ENCODE measurements at places on chromosomes 11 and 22.

DNA sequence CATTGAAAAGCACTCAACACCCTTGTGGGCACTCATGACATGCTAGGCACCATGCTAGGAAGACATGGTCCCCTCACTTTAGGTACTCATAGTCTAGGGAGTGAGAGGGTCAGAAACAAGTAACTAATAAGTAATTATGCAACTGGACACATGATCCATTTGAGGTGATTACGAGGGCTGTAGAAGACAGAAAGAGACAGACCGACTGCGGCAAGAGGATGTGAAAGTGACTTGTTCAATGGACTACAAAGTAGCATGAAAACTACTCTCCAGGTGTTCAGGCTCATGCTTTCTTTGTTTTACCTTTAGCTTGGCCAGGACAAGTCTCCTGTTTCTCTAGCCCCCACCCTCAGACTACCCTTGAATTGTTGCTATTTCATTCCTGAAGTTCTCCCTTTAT, 310.8 kb upstream of the SORL1-AS1 start:
- no peak for DNase-seq
- H3K27ac ChIP-seq, result no peak overlapping the region
- no peaks in the 10 kb centered on the region for H3K36me3 ChIP-seq
- no peaks in the 10 kb centered on the region for H3K27me3 ChIP-seq
- H3K4me3 ChIP-seq, result no peak overlapping the region

DNA sequence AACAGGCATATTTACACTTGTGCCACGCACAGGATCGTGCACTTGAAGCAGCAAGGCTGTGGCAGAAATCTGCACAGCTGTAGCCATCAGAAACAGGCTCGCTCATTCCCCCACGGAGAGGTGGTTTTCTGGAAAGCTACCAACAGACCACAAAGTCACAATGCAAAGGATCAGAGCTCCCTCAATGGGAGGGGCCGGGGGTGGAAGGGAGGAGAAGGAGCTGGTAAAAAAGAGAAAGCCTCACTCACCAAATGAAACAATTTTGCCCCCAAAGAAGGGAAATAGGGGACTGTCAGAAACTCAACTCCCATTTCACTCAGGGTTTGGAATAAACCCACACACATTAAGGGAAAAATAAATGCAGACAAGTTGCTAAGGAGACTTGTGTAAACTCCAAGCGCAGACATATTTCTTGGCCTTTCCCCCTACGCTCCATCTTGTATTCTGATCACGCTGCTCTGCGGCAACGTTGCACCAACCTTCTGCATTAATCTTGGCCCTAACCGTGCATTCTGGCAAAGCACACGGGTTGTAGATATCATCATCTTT, 43.2 kb upstream of the BLID start:
- H3K27me3 ChIP-seq, result no peaks in the 10 kb centered on the region
- H3K4me3 ChIP-seq, result no peak overlapping the region
- H3K36me3 ChIP-seq, result no peaks in the 10 kb centered on the region

DNA sequence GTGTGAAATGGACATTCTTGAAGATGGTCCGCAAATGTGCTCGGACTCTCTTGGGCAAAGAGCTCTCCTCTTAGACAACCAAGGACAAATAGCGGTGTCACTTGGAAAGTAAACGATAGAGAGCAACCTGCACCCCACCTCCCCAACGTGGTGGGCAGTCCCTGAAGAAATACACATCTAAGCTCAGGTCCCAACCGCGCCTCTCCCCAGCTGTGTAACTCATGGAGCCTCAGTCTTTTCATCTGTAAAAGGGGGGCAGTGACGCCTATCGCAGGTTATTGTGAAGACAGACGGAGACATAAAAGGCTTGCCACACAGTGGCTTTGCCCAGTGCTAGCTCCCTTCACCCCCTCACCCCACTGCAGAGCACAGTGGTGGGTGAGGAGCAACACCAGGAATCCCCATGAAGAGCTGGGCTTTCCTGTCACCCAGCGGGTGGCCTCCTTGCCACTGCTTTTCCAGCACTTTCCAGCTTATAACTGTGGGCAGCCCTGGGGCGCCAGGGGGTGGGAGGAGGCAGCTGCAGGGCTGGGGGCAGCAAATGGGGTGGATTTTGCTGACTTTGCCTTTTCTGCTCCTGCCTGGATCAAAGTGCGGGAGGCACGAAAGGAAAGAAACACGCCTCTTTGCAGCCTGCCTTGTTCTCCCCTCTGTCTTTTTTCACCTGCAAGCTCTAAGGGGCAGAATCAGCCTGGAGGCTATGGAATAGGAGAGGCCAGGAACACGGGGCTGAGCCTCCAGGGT, 73.7 kb upstream of the TSPAN18 start:
- H3K4me3 ChIP-seq, result no peak overlapping the region
- no peak for DNase-seq
- no peak overlapping the region for H3K27ac ChIP-seq
- H3K4me1 ChIP-seq, result no peaks in the 10 kb centered on the region
- no peaks in the 10 kb centered on the region for H3K36me3 ChIP-seq

GRCh38 chr11:7050191-7050590, 29.9 kb downstream of the NLRP14 start:
- no peak overlapping the region for H3K27ac ChIP-seq
- H3K4me1 ChIP-seq, result no peaks in the 10 kb centered on the region
- H3K4me3 ChIP-seq, result no peak overlapping the region
- DNase-seq, result no peak
- H3K36me3 ChIP-seq, result no peaks in the 10 kb centered on the region

DNA sequence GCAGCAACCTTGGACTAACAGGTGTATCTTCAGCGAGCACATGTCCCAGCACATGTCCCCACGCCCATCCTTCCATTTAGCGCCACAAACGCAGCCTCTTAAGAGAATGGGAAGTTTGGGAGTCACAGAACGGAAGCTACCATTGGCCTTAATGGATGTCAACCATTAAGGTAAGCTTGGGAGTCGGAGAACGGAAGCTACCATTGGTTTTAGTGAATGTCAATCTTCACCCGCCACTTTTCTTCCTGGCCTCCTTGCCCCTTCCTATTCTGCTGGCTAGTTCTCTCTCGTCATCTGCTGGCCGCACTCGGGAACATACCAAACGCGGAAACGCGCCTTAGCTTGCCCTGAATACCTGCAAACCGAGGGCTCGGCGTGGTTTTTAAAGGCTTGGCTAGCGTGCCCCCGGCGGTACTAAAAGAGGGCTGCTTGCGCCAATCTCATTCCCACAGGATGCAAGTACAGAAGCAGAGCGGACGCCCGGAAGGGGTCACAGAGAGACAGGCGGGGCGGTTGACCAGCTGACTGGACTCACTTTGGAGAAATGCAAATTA, 24.3 kb downstream of the GLYATL1 start:
- H3K27me3 ChIP-seq, result no peaks in the 10 kb centered on the region
- no peaks in the 10 kb centered on the region for H3K36me3 ChIP-seq
- no peak overlapping the region for H3K4me3 ChIP-seq
- DNase-seq, result no peak
- H3K4me1 ChIP-seq, result no peaks in the 10 kb centered on the region

GRCh38 chr22:28710576-28711191, 30.9 kb downstream of the CHEK2 start:
- peaks cover 57% of the 10 kb centered on the region for H3K36me3 ChIP-seq
- no peaks in the 10 kb centered on the region for H3K27me3 ChIP-seq
- peaks cover 24% of the 10 kb centered on the region for H3K4me1 ChIP-seq
- H3K27ac ChIP-seq, result no peak overlapping the region
- no peak overlapping the region for H3K4me3 ChIP-seq
- no peak for DNase-seq

DNA sequence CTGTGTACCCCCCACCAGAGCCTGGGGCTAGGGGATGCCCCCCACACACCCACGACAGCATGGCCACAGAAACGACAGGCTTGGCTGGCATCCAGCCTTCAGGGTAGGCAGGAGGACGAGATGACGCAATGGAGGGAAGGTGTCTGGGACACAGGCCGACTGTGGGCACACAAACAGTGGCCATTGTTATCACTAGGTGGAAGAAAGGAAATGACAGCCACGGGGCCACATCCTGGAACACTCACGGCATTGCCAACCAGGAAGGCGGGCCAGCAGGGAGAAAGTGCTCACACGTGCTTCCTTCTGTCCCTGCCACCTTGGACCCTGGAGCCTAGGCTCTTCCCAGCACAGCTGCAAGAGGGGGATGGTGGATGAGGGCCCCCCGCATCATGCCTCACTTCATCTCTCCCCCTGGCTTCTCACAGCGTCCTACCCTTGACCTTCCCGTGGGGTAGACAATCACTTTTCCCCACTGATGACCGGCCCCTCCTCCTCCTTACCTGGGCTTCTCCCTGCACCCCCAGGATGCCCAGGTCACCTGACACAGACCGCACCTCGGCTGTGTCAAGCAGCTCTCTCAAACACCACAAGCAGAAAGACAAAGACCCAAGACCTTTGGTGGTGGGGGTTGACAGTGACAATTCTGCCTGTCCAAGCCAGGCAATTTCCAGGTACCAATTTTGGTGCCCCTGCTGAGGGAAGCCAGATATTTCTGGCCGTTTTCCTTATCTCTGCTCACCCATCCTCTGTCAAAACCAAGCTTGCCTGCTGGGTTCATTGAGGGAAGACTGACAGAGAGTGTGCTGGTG, 8.6 kb downstream of the PLA2G6 start:
- H3K36me3 ChIP-seq, result peaks cover 11% of the 10 kb centered on the region
- H3K4me1 ChIP-seq, result peaks cover 54% of the 10 kb centered on the region
- H3K27ac ChIP-seq, result peak overlapping the region; percentile 25
- DNase-seq, result peak; percentile 64
- no peak overlapping the region for H3K4me3 ChIP-seq
- H3K27me3 ChIP-seq, result no peaks in the 10 kb centered on the region

GRCh38 chr11:127205688-127206217, 205.2 kb upstream of the KIRREL3 start:
- H3K36me3 ChIP-seq, result no peaks in the 10 kb centered on the region
- no peak overlapping the region for H3K4me3 ChIP-seq
- DNase-seq, result no peak

DNA sequence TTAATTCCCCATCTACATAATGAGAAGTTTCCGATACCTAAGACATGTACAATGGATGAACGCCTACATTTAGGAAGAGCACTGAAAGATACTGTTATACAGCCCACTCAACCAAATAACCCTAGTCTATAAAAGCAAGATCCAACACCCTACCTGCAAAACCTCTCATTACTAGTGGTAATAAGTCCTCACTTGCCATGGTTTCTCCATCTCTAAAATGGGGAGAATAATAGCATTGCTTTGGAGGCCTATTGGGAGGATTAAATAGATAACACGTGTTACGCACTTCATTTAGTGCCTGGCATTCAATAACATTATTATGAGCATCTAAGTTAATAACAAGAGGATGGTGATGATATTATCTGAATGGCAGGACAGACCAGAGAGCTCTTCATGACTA, 16.9 kb downstream of the LGR4 start:
- no peak overlapping the region for H3K4me3 ChIP-seq
- no peak overlapping the region for H3K27ac ChIP-seq
- H3K27me3 ChIP-seq, result peaks cover 3% of the 10 kb centered on the region
- DNase-seq, result no peak

GRCh38 chr11:129840236-129840635, 24.6 kb downstream of the TMEM45B start:
- H3K4me3 ChIP-seq, result no peak overlapping the region
- H3K36me3 ChIP-seq, result peaks cover 8% of the 10 kb centered on the region
- peaks cover 1% of the 10 kb centered on the region for H3K27me3 ChIP-seq
- no peak for DNase-seq

GRCh38 chr11:12284316-12285050, 92.9 kb upstream of the PARVA start:
- H3K4me1 ChIP-seq, result peaks cover 4% of the 10 kb centered on the region
- H3K4me3 ChIP-seq, result no peak overlapping the region
- H3K27me3 ChIP-seq, result no peaks in the 10 kb centered on the region
- no peaks in the 10 kb centered on the region for H3K36me3 ChIP-seq
- DNase-seq, result peak; percentile 4

- peaks cover 26% of the 10 kb centered on the region for H3K4me1 ChIP-seq
- H3K27me3 ChIP-seq, result peaks cover 3% of the 10 kb centered on the region
- no peak overlapping the region for H3K27ac ChIP-seq
- H3K36me3 ChIP-seq, result no peaks in the 10 kb centered on the region
Observed at GRCh38 chr11:86740628-86741483, 59.5 kb upstream of the PRSS23 start.

DNA sequence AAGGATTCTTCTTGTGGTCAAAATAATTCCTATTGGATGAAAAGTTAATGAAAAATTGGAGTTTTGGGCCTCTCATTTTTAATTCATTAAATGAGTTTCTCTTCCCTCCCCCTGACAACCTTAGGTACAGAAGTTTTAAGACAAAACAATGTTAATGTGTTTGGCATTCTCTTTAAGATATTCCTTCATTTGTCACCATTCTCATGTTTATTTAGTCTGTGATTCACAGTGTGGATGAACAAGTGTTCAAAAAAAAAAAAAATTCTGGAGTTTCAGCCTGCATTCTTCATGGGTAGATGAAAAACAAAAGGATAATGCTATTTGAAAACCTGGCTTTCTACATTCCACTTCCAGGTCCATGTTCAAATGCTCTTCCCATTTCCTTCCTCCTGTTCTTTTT, 172.6 kb upstream of the LUZP2 start:
- no peak overlapping the region for H3K27ac ChIP-seq
- H3K36me3 ChIP-seq, result no peaks in the 10 kb centered on the region
- DNase-seq, result no peak
- no peak overlapping the region for H3K4me3 ChIP-seq
- H3K4me1 ChIP-seq, result no peaks in the 10 kb centered on the region
- H3K27me3 ChIP-seq, result no peaks in the 10 kb centered on the region

GRCh38 chr11:120054016-120054752, 83.7 kb downstream of the TRIM29 start:
- H3K27ac ChIP-seq, result no peak overlapping the region
- H3K4me3 ChIP-seq, result no peak overlapping the region
- H3K27me3 ChIP-seq, result peaks cover 12% of the 10 kb centered on the region

DNA sequence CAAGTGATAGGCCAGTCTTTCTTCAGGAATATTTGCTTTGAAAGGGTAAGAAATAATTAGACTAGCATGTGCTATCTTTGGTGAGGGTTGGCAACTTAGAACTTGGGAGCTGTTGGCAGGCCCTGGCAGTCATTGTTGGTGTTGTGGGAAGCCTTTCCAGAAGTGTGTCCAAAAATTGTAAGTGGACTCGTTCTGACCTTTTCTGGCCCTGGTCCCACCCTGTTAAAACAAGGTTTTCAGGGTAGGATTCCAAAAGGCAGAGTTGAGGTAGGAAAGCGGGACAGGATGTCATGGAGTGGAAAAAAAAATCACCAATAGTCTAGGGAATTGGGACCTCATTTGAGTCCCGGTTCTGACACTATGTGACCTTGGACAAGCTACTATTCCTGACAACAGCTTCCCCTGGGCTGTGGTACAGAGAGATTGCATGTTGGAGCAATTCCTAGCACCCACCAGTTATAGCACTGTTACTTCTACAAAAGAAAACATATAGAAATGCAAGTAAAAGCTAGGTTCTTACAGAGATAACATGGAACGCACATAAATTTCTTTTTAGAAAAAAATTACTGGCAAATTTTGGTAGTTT, 299.3 kb upstream of the DDI1 start:
- peaks cover 3% of the 10 kb centered on the region for H3K4me1 ChIP-seq
- no peak overlapping the region for H3K4me3 ChIP-seq
- H3K27ac ChIP-seq, result no peak overlapping the region
- H3K27me3 ChIP-seq, result no peaks in the 10 kb centered on the region
- H3K36me3 ChIP-seq, result no peaks in the 10 kb centered on the region

DNA sequence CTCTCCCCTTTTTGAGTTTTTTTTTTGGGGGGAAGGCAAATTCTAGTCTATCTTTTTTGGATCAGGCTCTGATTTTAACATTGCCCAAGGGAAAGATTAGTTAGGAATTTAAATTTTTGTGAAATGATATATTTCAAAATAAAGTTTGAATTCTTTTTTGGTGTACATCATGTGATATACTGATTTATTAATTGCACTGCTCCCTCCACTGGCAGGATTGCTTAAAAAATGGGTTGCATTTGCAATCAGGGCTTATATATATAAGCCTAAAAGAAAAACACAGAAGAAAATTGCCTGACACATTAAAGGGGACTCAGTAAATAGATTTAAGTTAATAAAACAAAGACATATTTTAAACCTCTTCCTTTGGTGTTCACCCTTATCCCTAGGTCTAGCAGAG, 1.2 kb downstream of the DYNC2H1 start:
- peak overlapping the region; percentile 90 for H3K4me3 ChIP-seq
- peaks cover 17% of the 10 kb centered on the region for H3K4me1 ChIP-seq
- H3K36me3 ChIP-seq, result no peaks in the 10 kb centered on the region
- H3K27ac ChIP-seq, result no peak overlapping the region
- DNase-seq, result no peak

All from activated CD4-positive, alpha-beta memory T cell treated with anti-CD3 and anti-CD28 coated beads, Interleukin-2, amount 10 ng/mL, durations not matched to agents 7 days and 5 days (primary cell).